Left ventricle myocardium inferior (tissue), 1 donor: ENCODE measurements at places on chromosomes 16 and 17. TPM values are rescaled to one million over a fixed set of nuclear protein-coding genes. Genes with fewer than 3 reads are reported as not detected.

- peak; percentile 19 for DNase-seq
Measured at GRCh38 chr16:13036600-13036999, 135.2 kb downstream of the SHISA9 start.

DNA sequence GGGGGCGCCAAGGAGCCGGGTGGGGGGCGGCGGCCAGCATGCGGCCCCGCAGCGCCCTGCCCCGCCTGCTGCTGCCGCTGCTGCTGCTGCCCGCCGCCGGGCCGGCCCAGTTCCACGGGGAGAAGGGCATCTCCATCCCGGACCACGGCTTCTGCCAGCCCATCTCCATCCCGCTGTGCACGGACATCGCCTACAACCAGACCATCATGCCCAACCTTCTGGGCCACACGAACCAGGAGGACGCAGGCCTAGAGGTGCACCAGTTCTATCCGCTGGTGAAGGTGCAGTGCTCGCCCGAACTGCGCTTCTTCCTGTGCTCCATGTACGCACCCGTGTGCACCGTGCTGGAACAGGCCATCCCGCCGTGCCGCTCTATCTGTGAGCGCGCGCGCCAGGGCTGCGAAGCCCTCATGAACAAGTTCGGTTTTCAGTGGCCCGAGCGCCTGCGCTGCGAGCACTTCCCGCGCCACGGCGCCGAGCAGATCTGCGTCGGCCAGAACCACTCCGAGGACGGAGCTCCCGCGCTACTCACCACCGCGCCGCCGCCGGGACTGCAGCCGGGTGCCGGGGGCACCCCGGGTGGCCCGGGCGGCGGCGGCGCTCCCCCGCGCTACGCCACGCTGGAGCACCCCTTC, 484 bp downstream of the FZD2 start:
- peak; percentile 41 for DNase-seq

UNC13D gene
- total RNA-seq = 13.3 TPM

GRCh38 chr17:18257268-18257981, 1.1 kb downstream of the FLII start:
- peak; percentile 72 for DNase-seq

KCNG4 gene
- total RNA-seq = not detected

WNT3 gene
- total RNA-seq = 0.96 TPM

- DNase-seq = no peak
Measured at GRCh38 chr16:76278086-76278485, 885 bp downstream of the CNTNAP4 start.

DNA sequence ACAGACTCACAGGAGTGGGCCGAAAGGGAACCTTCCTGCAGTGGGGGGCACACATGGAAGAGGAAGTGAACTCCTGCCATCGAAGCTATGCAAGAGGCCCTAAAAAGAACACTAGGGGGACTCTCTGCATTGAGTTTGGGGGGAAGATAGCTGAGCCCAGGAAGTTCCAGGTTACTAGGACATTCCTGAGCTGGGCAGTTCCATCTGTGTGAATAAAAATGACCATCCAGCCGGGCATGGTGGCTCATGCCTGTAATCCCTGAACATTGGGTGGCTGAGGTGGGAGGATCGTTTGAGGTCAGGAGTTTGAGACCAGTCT, 211.8 kb downstream of the ZNF423 start:
- no peak for DNase-seq

- DNase-seq = no peak
Measured at GRCh38 chr17:66002812-66003211, 189.1 kb downstream of the CEP112 start.

- peak; percentile 41 for DNase-seq
Measured at GRCh38 chr17:27526604-27527002, 70.4 kb downstream of the KSR1 start.

GRCh38 chr17:63622574-63623390, 565 bp downstream of the MAP3K3 start:
- DNase-seq = peak; percentile 77

- DNase-seq = no peak
Measured at GRCh38 chr17:48441231-48441711, 11.3 kb upstream of the SKAP1 start.

GRCh38 chr17:38917259-38917658, 8.2 kb upstream of the LASP1NB start:
- DNase-seq = no peak

TUBB3 gene
- total RNA-seq = 2.1 TPM

DNA sequence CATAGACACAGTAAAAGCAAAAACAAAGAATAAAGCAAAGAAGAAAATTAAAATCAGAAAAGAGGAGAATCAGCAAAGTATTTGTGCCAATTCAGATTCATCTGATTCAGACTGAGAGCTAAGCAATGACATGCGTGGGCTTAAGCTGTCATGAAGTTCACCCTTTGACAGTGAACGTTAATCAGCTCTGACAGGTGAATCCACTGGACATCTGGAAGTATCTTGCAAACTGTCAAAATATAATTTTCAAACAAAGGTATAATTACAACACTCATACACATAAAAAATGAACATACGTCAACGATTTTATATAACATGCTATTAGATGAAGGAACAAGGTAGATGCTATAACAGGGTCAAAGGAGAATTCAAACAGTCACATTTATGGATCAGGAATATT, 596.3 kb upstream of the SALL1 start:
- DNase-seq = no peak

- DNase-seq = peak; percentile 42
Measured at GRCh38 chr17:50514936-50515702, 6.9 kb downstream of the MYCBPAP start.

GRCh38 chr16:68425498-68426346, 22.6 kb downstream of the SMPD3 start:
- DNase-seq = no peak

- DNase-seq = no peak
Measured at GRCh38 chr16:11561454-11561805, 25.3 kb downstream of the LITAF start.

PYDC1 gene
- total RNA-seq = not detected

GRCh38 chr16:11094857-11095565, 150.6 kb downstream of the CLEC16A start:
- no peak for DNase-seq

DNA sequence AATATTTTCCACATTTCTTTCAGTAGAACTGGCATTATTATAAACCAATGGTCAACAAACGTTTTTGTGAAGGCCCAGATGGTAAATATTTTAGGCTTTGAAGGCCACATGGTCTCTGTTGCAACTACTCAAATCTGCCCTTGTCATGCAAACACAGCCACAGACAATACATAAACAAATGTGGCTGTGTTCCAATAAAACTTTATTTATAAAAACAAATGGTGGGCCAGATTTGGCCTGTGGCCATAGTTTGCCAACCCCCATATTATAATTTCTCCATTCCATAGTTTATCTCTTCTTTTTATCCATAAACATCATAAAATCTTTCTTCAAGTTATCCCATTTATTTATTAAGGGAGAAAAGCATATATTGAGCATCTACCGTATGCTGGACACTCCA, 98.8 kb downstream of the CDYL2 start:
- no peak for DNase-seq

TMC5 gene
- total RNA-seq = 0.38 TPM

DNA sequence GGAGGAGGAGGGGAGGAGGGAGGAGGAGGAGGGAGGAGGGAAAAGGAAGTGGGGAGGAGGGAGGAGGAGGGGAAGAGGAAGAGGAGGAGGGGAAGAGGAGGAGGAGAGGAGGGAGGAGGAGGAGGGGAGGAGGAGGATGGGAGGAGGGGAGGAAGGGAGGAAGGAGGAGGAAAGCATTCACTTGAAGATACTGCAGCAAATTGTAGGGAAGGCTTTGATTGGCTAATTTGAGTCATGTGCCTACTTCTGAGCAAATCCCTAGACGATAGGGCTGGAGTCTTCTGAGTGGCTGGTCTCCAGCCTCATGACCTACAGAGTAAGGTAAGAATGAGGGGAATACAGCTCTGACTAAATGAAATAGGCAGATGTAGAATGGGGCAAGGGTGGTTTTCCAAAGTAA, 783.2 kb upstream of the RBFOX1 start:
- DNase-seq = no peak

- DNase-seq = no peak
Measured at GRCh38 chr16:1398351-1398750, 16.2 kb downstream of the UNKL start.

RFNG gene
- total RNA-seq = 21.1 TPM

- no peak for DNase-seq
Measured at GRCh38 chr17:76617838-76618237, 25.7 kb downstream of the ST6GALNAC1 start.

DNA sequence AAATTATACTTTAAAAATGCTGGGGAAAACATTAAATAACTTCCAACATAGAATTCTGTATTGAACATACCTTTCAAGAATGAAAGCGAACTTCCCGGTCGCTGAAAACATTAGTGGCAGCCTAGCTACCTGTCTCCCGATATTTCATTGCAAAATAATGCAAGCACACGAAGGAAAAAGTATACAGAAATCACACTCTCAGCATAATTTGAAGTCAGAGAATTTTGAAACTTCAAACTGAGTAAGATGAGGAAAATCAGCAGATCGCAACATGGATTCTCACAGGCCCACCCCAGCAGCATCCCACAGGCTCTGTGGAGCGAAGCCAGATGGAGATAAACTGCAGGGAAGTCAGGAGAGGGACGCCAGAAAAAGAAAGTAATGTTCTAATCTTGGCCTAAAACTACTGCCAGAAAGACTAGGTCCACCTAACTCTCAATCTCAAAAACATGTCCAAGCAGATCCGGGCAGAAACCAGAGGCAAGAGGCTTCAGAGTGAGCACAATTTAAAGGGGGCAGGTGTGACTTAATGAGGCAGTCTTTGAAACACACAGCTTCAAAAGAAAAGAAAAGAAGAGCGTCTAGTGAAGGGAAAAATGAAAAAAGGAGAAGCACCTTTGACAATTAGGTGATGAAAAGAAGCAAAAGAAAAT, 4.8 kb upstream of the GOSR1 start:
- DNase-seq = no peak

DECR2 gene
- 8.4 TPM for total RNA-seq

GRCh38 chr16:27304881-27305745, 8.7 kb upstream of the IL4R start:
- DNase-seq = no peak

DNA sequence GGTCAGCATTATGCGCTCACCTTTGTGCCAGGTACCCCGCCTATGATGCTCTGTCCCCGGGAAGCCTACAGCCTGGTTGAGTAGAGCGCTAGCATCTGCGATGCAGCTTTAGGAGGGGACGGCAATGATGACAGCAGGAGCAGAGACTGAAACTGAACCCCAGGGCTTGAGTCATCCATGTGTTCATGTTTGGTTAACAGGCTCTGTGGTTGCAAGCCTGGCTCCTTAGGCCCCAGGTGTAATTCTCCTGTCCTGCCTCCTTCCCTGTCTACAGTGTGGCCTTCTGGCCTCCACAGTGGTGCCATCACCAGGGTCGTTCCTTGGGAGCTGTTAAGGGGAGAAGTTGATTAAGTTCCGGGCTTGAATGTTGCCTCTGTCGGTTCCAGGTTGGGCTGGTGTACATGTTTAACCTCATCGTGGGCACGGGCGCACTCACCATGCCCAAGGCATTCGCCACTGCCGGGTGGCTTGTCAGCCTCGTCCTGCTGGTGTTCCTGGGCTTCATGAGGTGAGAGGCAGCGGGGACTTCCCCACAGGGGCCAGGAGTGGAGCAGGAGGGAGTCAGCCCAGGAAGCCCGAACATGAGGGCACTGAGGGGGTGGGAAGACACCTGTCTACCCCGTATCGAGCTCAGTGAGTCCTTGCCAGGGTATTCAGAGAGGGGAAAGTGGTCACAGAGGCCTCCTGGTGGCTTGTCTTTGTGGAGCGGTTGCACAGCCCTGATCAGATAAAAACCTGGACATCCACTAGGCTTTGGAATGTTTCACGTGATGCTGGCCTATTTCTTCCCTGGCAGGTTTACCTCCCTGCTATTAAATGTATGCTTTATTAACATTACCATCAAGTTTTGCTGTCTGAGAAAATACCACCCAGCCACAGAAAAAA, 9.2 kb upstream of the NAT9 start:
- no peak for DNase-seq

FOXF1 gene
- total RNA-seq = 0.33 TPM

GRCh38 chr16:56930486-56931270, 1.3 kb upstream of the HERPUD1 start:
- no peak for DNase-seq

- DNase-seq = no peak
Measured at GRCh38 chr17:61425682-61426481, 26.2 kb downstream of the TBX2 start.

DNA sequence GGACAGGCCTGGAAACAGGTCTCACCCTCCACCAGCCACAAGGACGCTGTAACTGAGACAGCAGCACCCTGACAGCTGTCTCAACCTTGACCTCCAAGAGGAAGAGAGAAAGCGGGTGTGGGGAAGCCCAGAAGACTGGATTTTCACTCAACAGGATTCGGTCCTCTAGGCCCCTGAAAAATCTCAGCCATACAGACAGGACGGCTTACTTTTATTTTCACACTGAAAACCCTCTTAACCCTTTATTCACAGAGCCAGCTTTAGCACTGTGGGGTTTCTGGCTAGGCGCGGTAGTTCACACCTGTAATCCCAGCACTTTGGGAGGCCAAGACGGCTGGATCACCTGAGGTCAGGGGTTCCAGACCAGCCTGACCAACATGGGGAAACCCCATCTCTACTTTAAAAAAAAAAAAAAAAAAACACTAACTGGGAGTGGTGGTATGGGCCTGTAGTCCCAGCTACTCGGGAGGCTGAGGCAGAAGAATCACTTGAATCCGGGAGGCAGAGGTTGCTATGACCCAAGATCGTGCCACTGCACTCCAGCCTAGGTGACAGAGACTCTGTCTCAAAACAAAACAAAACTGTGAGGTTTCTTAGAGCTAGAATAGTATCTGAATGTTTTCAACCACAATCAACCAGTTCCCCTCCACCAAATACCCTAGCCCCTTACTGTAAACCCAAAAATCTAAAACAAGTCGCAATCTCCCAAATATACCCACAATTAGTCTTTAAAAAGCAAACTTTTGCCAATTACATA, 5.3 kb downstream of the ANKRD11 start:
- no peak for DNase-seq

DNA sequence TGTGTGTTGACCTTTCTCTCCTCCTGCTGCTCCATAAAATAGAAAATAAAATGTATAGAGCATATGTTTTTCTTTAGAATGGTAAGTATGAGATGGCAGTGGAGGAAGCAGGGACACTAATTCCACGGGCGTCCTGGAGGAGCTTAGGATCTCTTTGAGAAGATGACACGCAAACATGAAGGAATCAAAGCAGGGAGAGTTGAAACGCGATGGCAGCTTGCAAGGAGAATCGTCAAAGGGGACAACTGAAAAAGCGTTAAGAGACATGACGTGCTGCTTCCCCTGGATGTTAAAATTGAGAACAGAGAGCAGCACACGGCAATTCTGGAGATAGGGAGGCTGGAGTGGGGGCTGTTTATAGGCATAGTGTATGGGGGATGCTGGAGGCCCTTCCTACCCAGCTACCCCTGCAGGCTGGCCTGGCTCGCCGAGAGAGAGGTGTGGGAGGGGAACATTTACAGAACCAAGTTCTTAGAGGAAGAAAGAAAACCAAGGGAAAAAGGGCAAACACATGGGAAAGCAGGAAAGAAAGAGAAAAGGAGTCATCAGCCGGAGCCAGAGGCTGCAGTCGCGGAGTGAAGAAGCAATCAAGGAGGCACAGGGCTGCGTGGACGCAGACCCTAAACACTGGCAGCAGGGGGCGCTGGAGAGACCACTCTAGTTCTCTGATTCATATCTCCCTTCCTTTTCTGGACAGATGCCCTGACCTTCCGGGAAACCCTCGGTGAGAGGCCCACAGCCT, 55.8 kb downstream of the MYH13 start:
- DNase-seq = peak; percentile 75

- no peak for DNase-seq
Measured at GRCh38 chr17:81193470-81194224, 27.6 kb upstream of the AATK start.
